Activated T-helper 2 cell treated with anti-CD3 and anti-CD28 coated beads, Interferon-gamma antibody, Interleukin-2, Interleukin-4, amounts not matched to agents 10 μg/mL and 5 μg/mL and 100 μg/mL, durations not matched to agents 14 hours and 24 hours and 36 hours (primary cell): ENCODE measurements at places on chromosomes 11 and 22. TPM values are rescaled to one million over a fixed set of nuclear protein-coding genes. Genes with fewer than 3 reads are reported as not detected.

The PEX26 gene
- 47.3 and 47.8 TPM in 2 replicates for total RNA-seq

The C11orf42 gene
- not detected in 2 replicates for total RNA-seq

The APLP2 gene
- total RNA-seq: 54.6 and 57.2 TPM in 2 replicates

The UCP3 gene
- 2.0 and 2.6 TPM in 2 replicates for total RNA-seq

GRCh38 chr11:376531-377173 is 7.4 kb downstream of the B4GALNT4 start:
- no peak overlapping the region for H3K27ac ChIP-seq
- no peaks in the 10 kb centered on the region for H3K36me3 ChIP-seq
- H3K4me3 ChIP-seq: no peak overlapping the region

DNA sequence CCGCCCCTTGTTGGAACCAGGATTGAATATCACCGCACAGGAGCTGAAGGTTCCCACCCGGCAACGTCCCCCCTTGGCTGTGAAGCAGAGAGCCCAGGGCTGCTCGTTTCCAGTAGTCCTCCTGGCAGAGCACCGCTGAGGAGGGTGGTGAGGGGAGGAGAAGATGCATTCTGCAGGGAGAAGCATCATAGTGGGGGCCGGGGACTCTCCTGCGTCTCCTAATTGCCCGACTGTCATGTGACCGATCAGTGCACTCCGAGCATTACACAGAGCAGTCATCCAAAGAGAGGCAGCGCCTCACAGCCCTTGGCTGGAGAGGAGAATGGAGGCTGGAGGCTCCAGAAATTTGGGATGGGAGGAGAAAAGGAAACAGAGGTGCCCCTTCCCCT is 85.0 kb upstream of the SEPTIN5 start:
- peaks cover 2% of the 10 kb centered on the region for H3K4me1 ChIP-seq
- DNase-seq: no peak
- H3K27ac ChIP-seq: no peak overlapping the region
- H3K36me3 ChIP-seq: no peaks in the 10 kb centered on the region
- peaks cover 5% of the 10 kb centered on the region for H3K27me3 ChIP-seq
- H3K4me3 ChIP-seq: no peak overlapping the region

DNA sequence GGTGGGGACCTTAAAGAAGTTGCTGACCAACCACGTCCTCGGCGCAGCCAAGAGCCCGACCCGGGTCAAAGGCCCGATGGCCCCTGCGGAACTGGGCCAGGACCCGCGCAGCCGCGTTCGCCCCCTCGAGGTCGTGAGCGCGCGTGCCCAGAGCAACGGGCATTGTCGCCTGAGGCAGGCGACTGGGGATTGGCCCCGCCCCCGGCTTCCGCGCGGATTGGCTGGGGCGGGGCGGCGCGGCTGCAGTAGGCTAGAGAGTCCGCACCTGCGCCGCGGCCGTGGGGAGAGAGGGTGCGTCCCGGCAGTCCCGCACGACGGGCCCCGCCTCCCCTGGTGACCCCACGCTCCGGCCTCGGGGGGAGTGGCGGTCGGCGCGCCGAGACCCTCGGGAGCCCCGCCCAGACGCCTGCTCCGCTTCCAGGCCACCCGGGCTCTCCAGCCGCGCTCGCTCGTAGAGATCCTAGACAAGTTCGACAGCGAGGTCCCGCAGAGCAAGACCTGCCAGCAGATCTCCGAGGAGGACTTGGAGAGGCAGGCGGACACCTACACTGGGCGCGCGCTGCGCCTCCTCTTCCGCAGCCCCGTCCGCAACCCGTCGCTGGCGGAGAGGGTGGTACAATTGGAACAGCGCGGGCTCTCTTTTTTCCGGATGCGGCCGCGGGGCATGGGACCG is 8.3 kb upstream of the PPIL2 start:
- peak overlapping the region; percentile 82 for H3K27ac ChIP-seq
- peaks cover 17% of the 10 kb centered on the region for H3K4me1 ChIP-seq
- peak; percentile 80 for DNase-seq
- H3K4me3 ChIP-seq: peak overlapping the region; percentile 76
- no peaks in the 10 kb centered on the region for H3K27me3 ChIP-seq

DNA sequence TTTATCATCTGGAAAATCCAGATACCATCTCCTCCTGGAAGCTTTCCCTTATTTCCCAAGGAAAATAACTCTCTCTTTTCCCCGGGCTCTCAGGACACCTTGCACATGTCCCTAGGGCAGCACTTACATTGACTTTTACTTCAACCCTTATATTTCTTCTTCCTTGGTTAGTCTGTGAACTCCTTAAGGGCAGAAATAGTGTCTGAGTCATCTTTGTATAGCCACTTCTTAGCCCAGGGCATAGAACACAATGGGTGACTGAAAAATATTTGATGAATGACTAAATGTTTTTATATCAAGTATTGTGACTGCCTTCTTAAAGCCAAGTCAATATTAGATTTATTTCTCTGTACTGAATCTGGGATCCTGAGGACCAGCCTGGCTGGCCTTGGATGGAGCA is 45.4 kb upstream of the MYOD1 start:
- H3K36me3 ChIP-seq: no peaks in the 10 kb centered on the region
- H3K4me3 ChIP-seq: no peak overlapping the region
- H3K4me1 ChIP-seq: no peaks in the 10 kb centered on the region
- H3K27ac ChIP-seq: no peak overlapping the region
